ENCODE measurements at places on chromosomes 16 and 17.

GRCh38 chr16:54928411-54929089 is 2.1 kb upstream of the IRX5 start:
- DNase-seq, result no peak

DNA sequence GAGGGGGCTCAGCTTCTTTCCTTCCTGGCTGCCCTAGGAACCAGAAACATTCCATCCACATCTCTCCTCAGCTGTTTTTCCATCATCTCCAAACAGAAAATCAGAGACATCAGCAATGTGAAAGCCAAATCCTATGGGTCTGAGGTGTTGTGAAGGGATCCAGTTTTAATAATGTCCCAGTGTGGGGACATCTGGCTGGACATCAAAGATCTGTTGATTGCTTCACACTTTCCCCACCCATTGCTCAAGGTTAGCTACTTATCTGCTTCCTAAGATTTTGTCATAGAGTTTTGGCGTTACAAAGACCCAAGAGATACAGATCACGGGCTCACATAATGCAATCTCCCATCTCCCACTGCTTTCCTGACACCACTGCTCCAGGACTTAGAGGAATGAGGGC is 47.8 kb upstream of the AXIN2 start:
- no peak for DNase-seq

GRCh38 chr17:63837962-63838600 is 4.4 kb downstream of the SMARCD2 start:
- no peak for DNase-seq

DNA sequence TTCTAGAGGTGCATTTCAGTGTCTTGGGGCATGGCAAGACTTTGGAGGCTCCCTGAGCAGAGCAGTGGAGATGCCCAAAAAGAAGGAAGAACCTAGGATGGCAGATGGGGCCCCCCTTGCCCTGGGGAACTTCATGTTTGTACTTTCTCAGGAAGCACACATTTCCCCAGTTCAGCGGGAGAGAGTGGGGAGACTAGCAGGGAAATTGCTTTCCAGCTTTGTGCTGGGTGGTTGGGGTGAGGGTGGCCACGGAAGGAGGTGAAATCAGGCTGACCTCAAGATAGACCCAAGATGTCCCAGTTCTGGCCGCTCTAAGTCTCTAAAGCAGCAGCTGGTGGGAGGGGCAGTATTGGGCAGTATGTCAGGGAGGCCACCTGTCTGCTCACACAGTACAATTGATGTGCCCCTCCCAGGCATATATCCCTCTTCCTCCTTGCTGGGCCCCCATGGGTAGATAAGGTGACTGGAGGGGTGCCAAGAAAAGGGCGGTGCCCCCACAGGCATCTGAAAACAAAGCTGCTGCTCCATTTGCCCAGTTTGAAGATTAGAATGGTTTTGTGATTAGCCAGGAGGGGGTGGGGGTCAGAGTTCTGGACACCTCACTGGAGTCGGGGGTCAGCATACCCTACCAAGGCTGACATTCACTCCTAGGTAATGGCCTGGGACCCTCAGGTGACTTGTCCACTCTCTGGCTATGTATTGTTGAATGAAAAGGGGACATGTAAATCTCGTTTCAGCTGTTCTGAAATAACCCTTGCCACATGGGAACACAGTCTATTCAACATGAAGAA is 17.1 kb upstream of the NAGLU start:
- DNase-seq, result peak; percentile 81

DNA sequence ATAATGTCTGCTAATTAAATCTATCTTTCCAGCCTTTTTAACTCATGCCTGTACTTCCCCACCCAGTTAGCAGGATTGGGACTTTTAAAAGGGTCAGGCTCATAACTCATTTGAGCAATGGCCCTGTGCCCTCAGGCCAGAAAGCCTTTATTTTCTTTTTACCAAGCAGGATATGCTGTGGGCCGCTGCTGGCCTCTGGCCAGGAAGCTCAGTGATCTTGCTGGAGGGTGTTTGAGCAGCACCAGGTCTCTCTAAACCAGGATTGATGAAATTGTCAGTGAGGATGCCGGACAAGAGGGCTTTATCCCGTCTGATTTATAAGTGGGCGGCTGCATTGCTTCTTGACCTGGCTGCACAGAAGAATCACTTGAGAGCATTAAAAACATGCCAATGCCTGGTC is 187.8 kb downstream of the RAB11FIP4 start:
- DNase-seq, result no peak

DNA sequence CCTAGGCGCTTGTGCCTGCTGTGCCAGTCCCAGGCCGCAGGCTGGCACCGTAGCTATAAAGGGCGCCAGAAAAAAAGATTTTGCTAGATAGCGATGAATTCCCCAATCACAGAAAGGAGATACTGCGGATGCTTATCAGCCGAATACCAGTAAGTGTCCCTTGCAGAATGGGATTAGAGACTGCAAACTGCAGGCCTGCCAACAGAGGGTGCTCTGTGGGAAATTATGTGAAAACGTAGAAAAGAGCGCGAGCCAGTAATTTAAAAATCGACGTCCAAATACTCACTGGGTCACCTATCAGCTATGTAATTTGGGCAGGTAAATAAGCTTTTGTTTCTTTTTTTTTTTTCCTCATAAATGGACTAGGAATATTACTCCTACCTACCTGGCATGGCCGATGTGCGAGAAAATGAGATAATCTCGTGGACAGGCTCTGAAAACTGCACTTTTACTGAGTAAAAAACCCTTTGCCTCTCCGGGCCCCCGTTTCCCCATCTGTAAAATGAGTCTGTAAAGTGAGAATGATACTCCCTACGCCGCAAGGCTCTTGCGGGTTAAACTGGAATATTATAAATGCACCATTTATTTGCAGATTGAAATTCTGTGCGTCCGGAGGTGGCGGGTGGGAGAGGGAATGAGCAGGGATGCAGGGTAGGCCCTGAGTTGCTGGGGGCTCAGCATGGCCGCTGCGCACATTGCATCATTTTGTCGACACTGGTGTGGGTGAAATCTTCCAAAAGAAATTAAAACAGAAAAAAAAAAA is 1.2 kb upstream of the COG1 start:
- peak; percentile 43 for DNase-seq

DNA sequence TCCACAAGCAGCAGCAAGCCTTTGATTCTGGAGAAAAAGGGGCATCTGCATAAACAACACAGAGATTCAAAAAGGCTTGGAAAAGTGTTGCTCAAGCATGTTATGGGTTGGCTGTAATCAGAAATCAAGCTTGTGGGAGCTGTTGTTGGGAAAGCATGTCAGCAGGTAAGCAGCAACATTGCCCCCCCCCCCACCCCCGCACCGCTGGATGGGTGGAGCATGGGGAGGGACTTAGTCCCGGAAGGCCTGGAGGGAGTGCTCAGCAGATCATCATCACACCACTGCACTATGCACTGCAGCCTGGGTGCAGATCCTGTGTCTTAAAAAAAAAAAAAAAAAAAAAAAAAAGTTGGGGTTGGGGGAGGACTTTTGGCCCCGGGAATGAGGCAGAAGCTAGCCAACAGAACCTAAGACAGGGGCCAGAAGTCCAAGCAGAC is 16.8 kb upstream of the AKAP1 start:
- DNase-seq, result no peak

- DNase-seq, result no peak
Observed at GRCh38 chr16:10812312-10813098, 6.1 kb downstream of the TVP23A start.

DNA sequence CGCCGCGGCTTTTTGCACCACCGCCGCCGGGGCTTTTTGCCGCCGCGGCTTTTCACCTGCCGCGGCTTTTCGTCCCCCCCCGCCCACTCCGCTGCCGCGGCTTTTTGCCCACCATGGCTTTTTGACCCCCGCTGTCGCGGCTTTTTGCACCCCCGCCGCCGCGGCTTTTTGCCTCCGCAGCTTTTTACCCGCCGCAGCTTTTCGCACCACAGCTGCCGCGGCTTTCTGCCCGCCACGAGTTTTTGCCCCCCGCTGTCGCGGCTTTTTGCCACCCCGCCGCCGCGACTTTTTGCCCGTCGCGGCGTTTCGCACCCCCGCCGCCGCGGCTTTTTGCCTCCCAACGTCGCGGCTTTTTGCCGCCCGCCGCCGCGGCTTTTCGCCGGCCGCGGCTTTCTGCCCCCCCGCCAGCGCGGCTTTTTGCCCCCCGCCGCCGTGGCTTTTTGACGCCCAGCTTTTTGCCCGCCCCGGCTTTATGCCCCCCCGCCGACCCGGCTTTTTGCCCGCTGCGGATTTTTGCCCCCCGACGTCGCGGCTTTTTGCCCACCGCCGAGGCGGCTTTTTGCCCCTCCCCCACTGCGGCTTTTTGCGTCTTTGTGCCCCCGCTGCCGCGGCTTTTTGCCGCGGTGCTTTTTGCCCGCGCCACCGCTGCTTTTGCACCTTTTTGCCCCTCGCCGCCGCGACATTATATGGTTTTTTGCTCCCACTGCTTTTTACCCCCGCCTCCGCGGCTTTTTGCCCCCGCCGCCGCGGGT is 1343.6 kb downstream of the TP53TG3F start:
- no peak for DNase-seq

GRCh38 chr16:83794860-83795554 is 12.8 kb upstream of the HSBP1 start:
- no peak for DNase-seq

- no peak for DNase-seq
Observed at GRCh38 chr16:48129926-48130325, 25.9 kb downstream of the ABCC12 start.

DNA sequence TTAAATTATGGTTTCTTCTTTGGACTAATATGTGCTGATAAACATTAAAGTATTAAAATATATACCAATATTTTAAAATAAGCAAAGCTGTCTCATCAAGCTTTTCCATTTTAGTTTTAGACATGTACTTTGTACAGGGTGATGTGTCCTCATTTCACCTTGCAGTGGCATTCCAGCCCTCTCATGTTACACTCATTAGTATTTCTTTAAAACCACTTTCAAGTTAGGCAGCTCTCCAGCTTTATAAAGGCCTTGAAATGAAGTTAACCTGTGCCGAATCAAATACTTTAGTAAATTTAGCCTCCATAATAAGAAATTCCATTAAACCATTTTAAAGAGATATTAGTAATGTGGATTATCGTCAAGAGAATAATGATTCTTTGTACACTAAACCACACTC is 107.6 kb upstream of the HLF start:
- peak; percentile 74 for DNase-seq

DNA sequence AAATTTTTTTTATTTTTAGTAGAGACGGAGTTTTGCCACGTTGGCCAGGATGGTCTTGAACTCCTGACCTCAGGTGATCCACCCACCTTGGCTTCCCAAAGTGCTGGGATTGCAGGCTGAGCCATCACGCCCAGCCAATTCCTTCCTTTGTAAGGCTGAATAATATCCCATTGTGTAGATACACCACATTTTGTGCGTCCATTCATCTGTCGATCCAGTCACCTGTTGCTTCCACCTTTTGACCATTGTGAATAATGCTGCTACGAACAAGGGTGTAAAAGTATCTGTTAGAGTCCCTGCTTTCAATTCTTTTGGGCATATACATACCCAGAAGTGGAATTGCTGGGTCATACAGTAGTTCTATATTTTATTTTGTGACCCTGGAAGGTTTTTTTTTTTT is 15.3 kb downstream of the TRPV2 start:
- no peak for DNase-seq

DNA sequence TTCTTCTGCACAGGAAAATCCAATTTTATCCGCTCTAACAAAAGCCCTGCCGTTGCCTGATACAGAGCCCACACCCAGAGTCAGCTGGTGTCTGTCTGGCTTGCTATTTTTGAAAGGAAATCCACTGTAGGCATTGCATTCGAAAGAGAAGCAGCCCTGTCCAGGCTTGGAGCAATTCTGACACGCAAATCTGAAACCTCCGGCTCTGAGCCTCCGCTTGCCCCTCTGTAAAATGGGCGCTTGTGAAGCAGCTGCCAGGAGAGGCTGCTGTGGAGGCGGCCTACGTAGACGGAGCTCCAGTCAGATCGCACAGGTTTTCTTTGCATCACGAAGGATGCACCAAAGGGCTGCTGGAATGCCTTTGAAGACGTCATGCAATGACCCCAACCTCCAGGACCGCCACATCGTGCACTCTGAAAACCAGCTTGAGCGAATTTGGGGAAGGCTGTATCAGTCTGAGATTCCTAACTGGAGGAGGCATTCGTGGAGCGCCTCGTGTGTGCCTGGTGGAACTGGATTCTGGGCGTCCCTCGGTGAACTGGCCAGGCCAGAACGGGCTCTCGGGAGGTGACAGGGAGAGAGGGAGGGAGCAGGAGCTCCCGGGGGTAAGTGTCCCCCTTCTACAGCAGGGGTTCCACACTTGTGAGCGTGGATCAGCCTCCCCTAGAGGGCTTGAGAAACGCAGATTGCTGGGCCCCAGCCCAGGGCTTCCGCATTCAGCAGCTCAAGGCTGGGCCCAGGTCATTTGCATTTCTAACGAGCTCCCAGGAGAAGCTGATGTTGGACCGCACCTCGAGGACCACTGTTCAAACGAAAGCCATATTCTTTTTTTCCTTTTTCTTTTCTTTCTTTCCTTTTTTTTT is 215.5 kb downstream of the MRTFB start:
- DNase-seq, result no peak

DNA sequence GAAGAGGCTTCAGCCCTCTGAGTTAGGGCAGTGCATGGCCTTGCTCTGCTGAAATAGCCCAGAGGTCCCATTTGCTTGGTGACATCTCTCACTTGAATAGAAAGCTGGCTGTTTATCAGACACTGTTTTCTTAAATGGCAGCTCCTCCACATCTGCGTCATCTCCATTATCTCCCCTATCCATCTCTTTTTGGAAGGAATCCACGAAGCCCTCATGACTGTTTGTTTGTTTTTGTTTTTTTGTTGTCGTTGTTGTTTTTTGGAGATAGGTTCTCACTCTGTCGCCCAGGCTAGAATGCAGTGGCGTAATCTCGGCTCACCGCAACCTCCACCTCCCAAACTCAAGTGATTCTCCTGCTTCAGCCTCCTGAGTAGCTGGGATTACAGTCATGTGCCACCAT is 16.6 kb downstream of the NAA60 start:
- DNase-seq, result no peak

GRCh38 chr17:27810902-27811557 is 10.7 kb upstream of the NOS2 start:
- no peak for DNase-seq

GRCh38 chr17:36928471-36929345 is 8.6 kb upstream of the LHX1 start:
- no peak for DNase-seq

DNA sequence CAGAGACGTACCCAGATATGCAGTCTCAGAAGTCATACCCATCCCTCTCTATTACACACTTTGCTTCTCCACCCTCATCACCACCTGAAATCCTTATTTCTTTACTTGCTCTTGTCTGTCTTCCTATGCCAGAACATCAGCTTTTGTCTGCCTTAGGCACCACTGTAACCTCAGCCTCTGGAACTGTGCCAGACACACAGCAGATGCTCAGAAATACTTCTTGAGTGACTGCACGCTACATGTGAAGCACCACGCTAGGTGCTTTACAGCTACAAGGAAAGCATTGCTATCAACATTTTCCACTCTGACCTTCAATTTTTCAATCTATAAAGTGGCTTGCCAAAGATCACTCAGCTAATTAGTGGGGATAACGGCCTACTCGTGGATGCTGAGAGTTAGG is 226.8 kb downstream of the CHD9NB start:
- peak; percentile 63 for DNase-seq

GRCh38 chr16:31328322-31329052 is 26.5 kb upstream of the ITGAX start:
- no peak for DNase-seq

- no peak for DNase-seq
Observed at GRCh38 chr16:2213817-2214718, 572 bp downstream of the PGP start.

All from DMS 273 treated with DMSO at 0.1 percent for 48 hours (cell line).